ENCODE measurements at places on chromosomes 2 and 18.

DNA sequence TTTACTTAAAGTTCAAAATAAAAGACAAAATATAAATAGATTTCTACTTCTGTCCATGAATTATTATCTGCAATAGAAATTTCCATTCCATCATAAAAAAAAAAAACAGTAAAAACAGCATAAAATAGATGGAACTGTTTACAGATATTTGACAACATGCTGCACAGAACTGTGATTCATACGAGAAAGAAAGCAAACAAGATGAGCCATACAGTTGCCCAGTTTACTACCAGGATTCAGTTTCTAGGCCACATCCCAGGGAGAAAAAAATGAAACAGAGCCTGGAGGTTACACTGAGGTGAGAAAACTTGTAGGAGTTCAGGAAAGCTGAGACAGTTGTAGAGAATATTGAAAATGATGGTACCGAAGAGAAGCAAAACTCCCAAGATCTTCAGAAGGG is 1426.9 kb upstream of the ACVR2A start:
- DNase-seq: no peak

- DNase-seq: no peak
Observed at GRCh38 chr2:28615706-28616105, 119.8 kb downstream of the PLB1 start.

DNA sequence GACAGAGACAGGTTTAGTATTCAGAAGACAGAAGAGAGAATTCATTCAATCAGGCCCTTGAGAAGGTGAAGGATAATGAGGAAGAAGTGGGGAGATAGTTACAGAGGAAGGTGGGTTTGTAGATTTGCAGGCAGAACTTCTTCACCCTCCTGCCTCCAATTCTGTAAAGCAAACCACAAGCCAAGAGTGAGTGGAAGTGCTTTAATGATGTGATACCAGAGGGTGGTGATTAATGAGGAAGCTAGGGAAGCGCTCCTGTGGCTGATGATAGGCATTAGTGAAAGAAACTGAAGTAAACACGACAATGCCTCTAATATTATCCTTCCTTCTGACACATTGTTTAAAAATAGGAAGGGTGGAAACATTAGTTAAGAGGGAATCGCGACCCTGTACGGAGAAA is 78.2 kb downstream of the CAPN13 start:
- DNase-seq: no peak

DNA sequence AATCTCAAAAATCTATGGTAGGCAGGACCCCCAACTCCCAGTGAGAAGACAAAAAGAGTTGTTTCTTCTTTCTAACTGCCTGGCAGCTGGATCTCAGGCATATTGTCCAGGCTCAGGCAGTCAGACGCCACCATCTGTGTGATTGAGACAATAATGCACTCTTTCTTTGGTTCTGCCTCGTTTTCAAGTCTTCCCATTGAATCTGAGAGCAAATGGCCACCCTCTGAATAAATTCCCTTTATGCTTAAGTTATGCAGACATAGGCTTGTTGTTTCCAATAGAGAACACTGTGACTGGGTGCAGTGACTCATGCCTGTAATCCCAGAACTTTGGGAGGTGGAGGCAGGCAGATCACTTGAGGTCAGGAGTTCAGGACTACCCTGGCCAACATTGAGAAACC is 15.3 kb upstream of the CD207 start:
- DNase-seq: no peak

DNA sequence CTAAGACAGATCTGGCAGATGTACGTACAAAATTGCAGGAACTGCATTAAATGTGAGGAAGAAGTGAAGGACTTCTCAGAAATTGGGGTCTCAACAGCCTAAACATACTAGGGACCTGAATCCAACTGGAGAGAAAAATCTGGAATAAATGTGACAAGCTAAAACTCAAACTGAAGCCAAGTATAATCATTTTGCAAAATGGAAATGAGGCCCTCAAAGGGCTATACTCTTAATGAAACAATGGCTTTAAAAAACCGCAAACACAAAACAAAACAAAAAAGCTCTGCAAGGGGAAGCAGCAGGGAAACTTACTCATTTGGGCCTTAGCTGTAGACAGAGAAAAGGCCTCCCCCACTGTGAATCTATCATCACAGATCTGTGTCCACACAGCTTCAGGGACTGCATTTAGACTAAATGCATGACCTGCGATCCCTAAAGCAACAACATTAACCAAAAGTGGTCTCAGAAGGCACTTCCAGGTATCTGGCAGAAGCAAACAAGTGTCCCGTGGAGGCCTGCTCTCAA is 63.2 kb downstream of the CCBE1 start:
- no peak for DNase-seq

DNA sequence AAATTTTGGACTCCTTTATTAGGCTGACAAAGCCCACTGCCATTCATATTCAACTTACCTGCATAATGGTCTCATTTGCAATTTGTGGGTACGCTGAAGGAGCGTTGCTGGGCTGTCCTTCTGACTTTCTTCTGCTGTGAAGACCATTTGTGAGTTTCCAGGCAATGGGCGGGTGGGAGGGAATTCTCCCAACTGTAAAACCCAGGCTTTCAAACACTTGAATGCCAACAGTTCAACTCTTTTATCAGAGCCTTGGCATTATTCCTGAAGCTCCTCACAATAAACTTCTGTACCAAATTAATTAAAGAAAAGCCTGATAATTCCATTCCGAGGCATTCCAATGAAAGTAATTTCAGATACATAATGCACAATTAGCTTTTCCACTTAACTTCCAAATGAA is 35.2 kb upstream of the GPR39 start:
- DNase-seq: no peak

GRCh38 chr18:40356168-40356567 is 1598.9 kb upstream of the PIK3C3 start:
- DNase-seq: no peak

GRCh38 chr18:78788161-78788560 is 191.5 kb upstream of the SALL3 start:
- no peak for DNase-seq

DNA sequence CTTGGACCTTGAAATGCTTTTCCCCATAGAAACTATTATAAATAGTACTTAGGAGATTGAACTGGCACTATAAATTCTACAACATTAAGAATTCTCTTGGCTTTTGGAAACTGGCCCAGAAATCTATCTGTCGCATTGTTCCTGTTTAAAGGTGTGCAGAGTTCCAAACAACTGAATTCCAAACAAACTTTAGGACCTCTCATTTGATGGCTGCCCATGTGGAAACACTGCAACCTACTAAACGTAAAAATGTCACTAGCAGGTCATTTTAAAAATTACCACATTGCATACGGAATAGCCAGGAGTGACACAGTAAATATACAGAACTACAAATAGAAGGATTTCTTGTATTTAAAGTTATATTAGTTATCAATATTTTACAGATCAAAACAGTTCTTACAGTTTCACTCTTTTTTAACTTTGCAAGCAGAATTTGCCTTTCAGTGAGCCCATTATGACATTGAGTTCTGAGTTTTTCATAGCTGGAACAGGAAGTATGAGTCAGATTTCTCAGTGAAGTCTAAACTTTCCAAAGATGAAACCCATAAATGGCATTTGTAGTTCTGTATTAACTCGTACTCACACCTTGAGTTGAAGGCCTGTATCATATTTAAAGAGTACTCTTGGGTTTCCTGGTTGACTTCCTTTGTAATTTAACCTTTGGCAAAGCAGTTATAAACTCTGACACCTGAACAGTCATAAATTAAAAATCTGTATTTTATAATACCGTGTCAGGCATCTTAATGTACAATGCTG is 142.3 kb upstream of the BOD1L2 start:
- DNase-seq: peak; percentile 14

DNA sequence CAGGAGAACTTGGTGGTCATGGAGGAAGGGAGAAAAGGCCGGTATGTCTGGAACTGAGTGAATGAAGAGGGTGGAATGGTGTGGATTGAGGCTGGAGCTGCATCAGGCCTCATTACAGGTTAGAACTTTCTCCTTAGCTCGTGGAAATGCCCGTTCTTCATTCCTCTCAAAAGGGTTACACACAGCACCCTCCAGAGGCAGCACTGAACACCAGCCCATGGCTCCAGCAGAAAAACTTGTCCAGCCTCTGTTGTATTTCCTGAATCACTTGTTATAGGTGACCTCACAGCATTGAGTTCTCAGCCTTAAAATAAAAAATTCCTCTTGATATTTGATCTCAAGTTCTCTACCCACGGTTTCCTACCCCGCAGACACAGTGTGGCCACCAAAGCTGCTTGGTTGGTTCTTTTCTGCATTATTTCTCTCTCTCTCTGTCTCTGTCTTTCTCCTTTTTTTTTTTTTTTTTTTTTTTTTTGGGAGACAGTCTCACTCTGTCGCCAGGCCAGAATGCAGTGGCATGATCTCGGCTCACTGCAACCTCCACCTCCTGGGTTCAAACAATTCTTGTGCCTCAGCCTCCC is 89.6 kb downstream of the ITGB1BP1 start:
- peak; percentile 62 for DNase-seq

- DNase-seq: no peak
Observed at GRCh38 chr2:157764386-157764785, 111.7 kb downstream of the ACVR1 start.

- no peak for DNase-seq
Observed at GRCh38 chr2:124065636-124066035, 40.5 kb downstream of the CNTNAP5 start.

DNA sequence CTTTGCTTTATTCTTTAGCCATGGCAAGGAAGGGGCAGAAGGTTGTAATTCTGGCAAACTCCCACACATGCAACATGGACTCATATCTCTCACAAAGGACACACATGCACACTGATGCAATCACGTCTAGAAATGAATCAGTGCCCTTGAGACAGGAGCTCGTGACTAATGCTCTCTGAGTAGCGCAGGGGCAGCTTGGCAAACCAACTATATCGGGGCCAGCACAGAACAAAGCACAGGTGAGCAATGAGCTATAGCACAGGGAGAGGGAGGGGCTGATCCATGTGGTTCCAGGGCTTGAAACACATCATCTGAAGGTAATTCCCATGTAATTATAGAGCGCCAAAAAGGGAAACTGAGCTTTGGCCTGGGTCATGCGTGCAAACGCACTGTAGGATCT is 165.2 kb upstream of the KLF7 start:
- DNase-seq: no peak

- DNase-seq: no peak
Observed at GRCh38 chr2:170481201-170481600, 233.9 kb upstream of the SP5 start.

GRCh38 chr2:120289221-120289906 is 36.7 kb downstream of the RALB start:
- DNase-seq: no peak

DNA sequence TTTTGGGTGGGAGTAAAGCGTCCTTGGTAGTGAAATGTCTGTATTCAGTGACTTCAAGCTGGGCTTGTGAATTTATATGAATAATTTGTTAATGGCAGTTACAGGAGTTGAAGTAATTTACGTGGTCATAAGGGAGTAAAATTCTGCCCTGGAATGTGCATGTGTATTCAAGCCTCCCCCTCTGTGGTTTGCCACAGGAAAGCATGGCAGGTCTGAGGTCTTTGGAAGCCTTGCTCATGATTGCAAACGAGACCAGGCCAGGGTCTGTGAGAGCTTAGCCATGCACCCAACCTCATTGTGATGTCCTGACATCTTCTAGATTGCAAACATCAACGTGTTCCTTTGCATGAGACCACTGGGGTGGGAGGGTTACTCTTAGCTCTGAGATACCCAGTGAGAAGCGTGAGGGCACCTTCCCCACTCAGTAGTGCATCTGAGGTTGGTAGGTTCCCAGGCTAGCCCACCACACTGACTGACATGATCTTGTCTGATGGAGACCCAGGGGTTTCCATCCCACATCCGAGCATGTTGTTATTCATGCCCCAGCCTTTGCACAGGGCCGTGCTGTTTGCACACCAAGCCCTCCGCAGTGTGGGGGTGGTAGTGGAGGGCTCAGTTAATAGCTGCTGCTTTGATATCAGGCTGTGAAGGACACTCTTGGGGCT is 216.5 kb downstream of the KLHL29 start:
- DNase-seq: no peak

GRCh38 chr2:11336189-11336588 is 8.2 kb downstream of the ROCK2 start:
- DNase-seq: no peak

DNA sequence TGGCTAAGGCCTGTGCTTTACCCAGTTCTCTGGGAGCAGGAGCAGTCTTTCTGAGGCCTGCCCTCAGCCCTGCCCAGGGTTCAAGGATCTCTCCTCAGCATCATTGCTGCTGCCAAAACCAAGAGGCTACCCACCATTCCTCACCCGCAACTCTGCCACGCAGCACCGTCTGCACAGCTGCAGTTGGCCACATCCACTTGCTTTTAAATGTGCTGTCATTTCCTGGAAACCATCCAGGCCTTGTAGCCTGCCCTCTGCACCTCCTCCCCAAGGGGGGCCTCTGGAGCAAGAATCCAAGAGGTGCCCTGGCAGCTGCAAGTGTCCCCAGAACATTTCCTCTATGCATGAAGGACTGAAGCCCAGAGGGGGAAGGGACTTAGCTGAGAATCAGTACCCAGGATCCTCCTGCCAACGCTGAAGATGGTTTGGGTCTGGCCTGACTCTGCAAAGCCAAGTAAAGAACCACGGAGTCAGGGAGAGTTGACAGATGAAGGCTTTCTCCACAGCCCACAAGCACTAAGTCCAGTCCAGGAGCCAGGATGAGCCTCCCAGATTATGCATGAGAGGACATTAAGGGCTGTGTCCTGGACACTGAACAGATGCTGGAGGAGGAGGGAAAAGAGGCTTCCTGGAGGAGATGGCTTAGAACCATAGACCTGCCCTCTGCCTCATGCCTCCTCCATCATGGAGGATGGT is 14.9 kb downstream of the EMX1 start:
- DNase-seq: peak; percentile 43

DNA sequence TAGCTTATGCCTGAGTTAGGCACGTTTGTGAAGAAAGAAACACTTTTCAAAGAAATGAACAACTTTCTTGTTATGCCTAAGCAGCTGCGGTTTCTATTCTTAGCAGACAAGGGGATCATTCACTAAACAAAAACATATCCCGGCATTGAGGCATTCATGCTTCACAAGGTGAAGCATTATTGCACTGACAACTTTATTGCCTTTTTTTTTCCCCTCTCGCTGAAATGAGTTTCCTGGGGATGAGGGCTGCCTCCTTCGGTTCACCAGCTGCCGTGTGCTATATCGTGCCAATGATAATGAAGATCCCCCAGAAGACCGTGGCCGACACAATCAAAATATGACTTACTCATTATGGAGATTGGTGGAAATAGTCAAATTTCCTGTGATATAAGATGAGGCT is 288.2 kb upstream of the ST6GAL2 start:
- DNase-seq: no peak

DNA sequence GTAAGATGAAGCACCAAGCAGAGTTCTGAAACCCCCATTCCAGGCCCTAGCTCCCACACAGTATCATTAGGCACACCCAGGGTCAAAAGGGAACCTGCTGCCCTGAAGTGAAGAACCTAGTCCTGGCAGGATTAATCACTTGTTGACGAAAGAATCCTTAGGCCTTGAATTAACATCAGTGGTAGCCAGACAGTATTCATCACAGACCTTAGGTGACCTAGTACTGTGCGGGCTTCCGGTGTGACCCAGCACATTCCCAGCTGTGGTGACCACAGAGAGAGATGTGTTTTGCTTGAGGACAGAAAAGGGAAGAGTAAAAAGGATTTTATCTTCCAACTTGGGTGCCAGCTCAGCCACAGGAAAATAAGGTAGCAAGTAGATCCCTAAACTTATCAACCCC is 1071.4 kb upstream of the FAM98A start:
- no peak for DNase-seq
